Natural killer cell treated with Interleukin-12 subunit alpha and Interleukin-12 subunit beta and Interleukin-15 and Interleukin-18, amount 100 ng/mL, for 72 hours (primary cell): ENCODE measurements at places on chromosomes 13 and 19. TPM values are rescaled to one million over a fixed set of nuclear protein-coding genes. Genes with fewer than 3 reads are reported as not detected.

- peak; percentile 90 for DNase-seq
Measured at GRCh38 chr13:51453207-51453958, 547 bp upstream of the INTS6 start.

DNA sequence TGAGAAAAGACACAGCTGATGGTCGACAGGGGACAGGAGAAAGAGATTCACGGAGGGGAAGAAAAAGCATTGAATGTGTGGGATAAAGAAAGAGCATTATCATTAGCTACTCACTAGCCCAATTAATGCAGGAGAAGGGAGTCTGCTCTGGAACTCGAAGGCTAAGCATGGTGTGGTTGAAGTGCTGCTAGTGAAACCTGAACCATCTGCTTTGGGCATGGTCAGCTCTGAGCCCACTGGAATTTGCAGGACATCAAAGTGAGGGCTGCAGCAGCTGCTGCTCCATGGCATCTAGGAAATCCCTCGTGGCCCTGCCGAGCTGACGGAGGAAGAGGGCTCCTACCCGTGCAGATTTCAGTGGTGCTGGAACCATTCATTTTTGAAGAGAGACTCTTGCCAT, 320.3 kb downstream of the ATP8A2 start:
- no peak for DNase-seq

DNA sequence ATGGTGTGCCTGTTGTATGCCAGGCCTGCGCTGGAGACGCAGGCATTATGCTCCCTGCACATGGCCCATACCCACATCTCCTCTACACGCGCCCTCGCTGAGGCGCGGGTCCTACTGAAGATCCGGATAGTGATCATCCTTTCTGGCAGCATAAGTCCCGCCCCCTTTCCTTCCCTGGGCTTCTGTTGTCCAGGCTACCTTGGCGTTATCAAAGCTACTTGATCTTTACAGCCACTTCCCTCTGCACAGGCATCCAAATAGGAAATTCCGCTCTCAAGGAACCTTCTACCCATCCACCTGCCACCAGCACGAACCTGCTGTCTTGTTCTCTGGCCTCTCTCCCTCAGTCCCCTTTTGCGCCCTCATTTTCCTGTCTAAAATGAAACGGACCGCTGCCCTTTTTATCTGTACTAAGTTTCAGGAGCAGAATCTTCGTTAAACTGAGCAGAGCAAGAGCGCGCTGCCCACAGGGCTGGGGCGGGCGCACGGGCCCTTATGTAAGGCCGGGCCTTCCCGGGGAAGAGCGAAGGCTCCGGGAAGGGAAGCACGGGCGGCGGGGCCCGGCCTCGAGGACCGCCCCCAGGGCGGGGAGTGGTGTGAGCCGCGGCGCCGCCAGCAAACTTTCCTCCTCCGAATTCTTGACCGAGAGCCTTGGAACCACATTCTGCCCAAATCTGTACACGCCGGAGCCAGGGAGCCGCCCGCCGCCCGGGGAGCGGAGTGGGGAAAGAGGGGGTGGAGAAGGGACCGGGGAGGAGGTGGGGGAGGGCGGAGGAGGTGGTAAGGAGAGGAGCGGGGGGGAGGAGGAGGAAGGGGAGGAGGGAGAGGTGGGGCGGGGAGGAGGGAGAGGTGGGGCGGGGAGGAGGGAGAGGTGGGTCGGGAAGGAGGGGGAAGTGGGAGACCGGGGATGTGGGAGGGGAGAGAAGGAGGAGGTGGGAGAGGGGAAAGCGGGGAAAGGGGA, 920 bp upstream of the UBE2L5 start:
- peak; percentile 67 for DNase-seq

The ZNF578 gene
- total RNA-seq = 1.00 TPM

GRCh38 chr19:1265615-1266128, 3.5 kb upstream of the CIRBP start:
- DNase-seq = peak; percentile 79

The ATP4B gene
- total RNA-seq = not detected

The ZNF112 gene
- not detected for total RNA-seq

- DNase-seq = no peak
Measured at GRCh38 chr13:108785844-108786243, 156.4 kb downstream of the MYO16 start.

- DNase-seq = no peak
Measured at GRCh38 chr13:93899981-93900380, 579.5 kb downstream of the DCT start.

The GIPR gene
- 74.0 TPM for total RNA-seq

The YIF1B gene
- total RNA-seq = 56.0 TPM

DNA sequence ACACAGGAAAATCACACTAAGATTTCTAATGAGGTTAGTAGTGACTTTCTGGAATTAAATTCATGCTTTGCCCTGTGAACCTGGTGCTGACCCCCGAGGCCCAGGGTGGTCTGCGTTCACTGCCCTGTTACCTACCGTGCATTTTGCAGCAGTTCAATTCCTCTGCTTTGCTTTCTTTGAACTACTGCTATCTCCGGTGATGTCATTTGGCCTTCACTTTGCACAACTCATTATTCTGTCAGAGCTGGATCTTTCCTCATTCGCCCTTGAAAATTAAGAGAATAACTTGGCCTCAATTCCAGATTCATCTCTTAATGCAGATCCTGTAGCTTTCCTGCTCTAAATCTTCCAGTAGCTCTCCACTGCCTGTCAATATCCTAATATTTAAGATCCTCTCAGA, 8.8 kb upstream of the LRRC63 start:
- no peak for DNase-seq

The SHISA7 gene
- not detected for total RNA-seq

DNA sequence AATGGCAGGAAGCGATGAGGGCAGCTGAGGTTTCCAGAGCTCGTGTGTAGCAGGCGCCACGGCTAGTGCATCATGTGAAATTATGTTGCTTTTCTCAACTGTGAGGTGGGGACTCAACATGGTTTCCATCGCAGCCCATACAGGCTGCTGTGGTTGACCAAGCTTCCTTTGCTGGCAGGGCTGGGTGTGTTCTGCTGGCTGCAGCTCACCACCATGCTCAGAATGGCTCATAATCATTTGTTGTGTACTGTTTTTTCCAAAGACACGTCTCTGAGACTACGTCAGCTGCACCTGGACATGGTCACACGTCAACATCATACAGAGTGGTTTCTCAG, 16.1 kb upstream of the RASA3 start:
- peak; percentile 84 for DNase-seq

The CFAP97D2 gene
- not detected for total RNA-seq

The KCTD12 gene
- 0.39 TPM for total RNA-seq

DNA sequence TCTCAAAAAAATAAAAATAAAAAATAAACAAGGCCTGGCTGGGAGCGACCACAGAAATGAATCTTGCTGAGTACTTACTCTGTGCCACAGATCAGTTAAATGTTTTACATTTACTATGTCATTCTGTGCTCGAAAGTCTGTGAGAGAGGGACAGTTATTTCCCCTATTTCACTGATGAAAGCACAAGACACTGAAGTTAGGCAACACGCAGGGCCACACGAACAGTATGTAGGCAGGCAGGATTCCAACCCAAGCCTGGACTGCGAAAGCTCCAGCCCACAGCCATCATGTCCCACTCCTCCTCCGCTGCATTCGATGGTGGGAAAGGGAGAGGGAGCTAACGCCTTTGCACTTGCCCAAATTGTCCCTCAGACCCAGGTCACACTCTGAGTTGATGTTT, 34.2 kb downstream of the RUBCNL start:
- no peak for DNase-seq

DNA sequence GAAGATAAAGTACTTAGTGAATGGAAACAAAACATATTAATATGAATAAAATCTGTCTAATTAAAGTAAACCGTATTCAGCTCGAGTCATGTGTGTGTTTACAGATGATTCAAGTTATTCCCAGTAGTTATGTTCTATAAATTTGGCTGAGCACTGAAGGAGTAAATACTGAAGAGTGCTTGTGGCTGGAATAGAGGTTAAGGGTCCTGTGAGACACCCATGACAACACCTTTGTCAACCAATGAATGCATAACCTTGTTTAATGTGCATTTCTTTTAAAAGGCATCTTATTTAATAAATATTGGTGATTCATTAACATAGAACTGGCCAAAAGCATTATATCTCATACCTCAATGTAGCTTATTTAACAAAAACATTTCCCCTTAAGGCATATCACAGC, 577.8 kb upstream of the SLITRK5 start:
- no peak for DNase-seq

- DNase-seq = no peak
Measured at GRCh38 chr13:49314344-49314882, 66.7 kb downstream of the CDADC1 start.

- no peak for DNase-seq
Measured at GRCh38 chr13:58620176-58620575, 988.6 kb downstream of the PCDH17 start.

The PTBP1 gene
- 619 TPM for total RNA-seq

DNA sequence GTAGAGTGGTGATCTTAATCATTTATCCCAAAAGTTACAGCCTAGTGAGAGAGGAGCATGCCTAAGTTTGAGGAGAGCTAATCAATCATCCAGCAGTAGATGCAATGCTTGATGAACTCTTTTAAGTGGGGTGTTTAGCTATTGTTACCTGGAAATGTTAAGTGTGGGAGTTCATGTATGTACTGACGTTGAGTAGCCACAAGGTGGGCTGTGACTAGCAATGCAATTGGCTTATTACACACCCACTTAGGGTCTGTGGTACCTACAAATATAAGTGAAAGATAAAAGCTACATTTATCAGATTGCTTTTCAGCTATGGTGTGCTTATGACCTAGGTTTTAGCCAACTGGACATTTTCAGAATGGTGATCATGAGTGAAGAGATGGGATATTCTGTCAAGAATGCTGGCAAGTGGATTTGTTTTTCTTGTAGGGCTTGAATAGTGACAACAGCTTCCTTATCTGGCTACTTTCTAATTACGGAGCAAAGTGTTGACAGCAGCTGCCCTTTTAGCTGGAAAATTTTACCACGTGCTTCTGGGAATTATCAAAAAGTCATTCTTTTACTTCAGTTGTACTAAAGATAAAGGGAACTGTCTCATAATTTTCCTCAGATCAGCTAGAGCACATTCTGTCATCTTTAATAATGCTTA, 170.6 kb downstream of the POSTN start:
- DNase-seq = no peak

DNA sequence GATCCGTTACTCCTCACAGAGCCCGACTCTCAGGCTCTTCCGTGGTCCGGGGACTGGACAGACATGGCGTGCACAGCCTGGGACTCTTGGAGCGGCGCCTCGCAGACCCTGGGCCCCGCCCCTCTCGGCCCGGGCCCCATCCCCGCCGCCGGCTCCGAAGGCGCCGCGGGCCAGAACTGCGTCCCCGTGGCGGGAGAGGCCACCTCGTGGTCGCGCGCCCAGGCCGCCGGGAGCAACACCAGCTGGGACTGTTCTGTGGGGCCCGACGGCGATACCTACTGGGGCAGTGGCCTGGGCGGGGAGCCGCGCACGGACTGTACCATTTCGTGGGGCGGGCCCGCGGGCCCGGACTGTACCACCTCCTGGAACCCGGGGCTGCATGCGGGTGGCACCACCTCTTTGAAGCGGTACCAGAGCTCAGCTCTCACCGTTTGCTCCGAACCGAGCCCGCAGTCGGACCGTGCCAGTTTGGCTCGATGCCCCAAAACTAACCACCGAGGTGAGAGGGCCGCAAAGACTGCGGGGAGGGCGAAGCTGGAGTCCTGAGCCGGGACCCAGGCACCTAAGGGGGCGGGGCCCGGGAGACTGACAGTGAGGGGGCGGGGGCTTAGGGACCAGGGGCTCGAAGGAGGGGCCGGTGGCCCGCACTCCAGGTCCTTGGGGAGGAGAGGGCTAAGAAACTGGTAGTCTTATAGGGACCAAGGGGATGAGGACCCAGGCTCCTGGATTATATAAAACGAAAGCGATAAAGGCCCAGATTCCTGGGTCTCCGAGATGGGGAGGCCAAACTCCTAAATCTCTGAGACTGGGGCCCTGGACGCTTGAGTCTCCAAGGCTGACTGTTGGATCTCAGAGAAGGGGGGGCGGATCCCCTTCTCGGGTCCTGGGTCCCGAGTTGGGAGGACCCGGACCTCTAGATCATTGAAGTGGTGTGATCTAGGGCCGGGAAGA, 2.0 kb downstream of the ETV2 start:
- DNase-seq = peak; percentile 90

- no peak for DNase-seq
Measured at GRCh38 chr19:44689290-44690130, 9.4 kb upstream of the CEACAM16 start.

The OR7A5 gene
- not detected for total RNA-seq

- DNase-seq = no peak
Measured at GRCh38 chr13:28268800-28269223, 130.5 kb downstream of the PAN3 start.

DNA sequence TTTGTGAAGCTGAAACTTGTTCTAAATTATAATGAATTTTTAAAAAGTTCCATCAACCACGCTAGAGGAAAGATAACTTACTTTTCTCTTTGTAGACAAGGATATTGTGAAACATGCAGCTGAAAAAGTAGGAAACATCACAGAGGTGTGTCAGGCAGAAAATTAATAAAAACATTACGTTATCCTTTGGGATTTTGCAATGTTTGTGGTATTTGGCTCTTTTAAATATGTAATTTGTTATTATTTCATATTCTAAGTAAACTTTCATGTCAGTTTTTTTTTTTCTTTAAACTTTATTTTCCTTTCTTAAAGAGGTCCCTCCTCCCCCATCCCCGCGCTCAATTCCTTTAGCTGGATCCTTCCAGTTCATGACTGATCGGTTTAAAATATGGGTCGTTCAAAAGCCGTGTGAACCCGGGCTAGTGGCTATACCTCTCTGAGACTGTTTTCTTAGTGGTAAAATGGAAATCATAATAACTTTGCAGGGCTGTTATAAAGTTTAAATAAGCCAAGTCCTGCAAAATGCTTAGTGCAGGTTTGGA, 740 bp upstream of the CCDC61 start:
- no peak for DNase-seq

The SYDE1 gene
- total RNA-seq = not detected

- no peak for DNase-seq
Measured at GRCh38 chr13:51420681-51421490, 31.9 kb downstream of the INTS6 start.

DNA sequence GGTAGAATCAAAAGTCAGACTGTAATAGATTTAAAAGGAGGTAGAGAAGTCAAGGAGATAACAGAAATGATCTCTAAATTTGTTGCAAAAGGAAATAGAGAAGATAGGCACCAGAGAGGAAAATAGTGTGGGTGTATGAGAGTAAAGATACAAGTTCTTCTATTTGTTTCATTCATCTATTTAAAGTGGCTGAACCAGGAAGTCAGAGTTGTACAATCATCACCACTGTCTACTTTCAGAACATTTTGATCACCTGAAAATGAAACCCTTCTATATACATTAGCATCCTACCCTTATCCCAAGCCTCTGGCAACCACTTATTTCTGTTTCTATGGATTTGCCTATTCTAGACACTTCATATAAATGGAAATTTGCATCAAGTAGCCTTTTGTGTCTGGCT, 36.7 kb downstream of the INTS6 start:
- no peak for DNase-seq

The LPAR2 gene
- total RNA-seq = 35.0 TPM

The MBD3L3 gene
- total RNA-seq = not detected
